ENCODE measurements at places on chromosomes 12 and 14. TPM values are rescaled to one million over a fixed set of nuclear protein-coding genes. Genes with fewer than 3 reads are reported as not detected.

DNA sequence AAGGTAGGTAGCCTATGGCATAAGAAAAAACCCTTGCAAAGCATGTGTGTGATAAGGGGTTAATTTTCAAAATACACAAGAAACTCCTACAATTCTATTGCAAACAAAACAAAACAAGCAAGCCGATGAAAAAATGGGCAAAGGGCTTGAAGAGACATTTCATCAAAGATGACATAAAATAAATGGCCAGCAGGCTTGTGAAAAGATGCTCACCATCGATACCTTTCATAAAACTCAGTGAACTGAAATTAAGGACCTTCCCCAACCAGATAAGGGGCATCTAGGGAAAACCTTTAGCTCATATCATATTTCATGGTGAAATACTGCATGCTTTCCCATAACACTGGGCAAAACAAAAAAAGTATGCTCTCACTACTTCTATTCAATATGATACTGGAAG lies 131.2 kb downstream of the PPM1H start:
- DNase-seq: no peak

PRH2 gene
- not detected for total RNA-seq

DNA sequence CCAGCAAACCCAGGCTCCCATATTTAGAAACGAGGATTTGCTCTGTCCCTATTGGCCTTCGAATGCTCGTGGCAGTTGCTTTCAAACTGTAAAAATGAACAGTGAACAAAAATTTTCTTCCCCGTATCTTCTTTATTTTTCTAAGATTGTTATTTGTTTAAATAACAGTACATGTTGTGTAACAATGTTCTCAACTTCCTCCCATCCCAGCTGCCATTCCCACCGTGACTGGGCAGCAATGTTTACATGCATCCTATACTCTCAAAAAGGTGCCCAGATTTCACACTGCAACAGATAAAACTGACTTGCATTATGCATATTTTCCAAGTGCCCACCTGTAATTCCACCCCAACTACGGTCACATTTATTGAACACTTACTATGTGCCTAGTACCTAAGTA lies 12.8 kb downstream of the VCPKMT start:
- DNase-seq: no peak

GLIPR1L1 gene
- total RNA-seq: not detected

- DNase-seq: no peak
These were observed 187.0 kb downstream of the NUAK1 start for GRCh38 chr12:105951732-105952131.

- peak; percentile 27 for DNase-seq
These were observed 490 bp downstream of the RILPL1 start for GRCh38 chr12:123532808-123533649.

GRCh38 chr14:89167705-89168104 lies 249.3 kb downstream of the FOXN3 start:
- DNase-seq: no peak

DNA sequence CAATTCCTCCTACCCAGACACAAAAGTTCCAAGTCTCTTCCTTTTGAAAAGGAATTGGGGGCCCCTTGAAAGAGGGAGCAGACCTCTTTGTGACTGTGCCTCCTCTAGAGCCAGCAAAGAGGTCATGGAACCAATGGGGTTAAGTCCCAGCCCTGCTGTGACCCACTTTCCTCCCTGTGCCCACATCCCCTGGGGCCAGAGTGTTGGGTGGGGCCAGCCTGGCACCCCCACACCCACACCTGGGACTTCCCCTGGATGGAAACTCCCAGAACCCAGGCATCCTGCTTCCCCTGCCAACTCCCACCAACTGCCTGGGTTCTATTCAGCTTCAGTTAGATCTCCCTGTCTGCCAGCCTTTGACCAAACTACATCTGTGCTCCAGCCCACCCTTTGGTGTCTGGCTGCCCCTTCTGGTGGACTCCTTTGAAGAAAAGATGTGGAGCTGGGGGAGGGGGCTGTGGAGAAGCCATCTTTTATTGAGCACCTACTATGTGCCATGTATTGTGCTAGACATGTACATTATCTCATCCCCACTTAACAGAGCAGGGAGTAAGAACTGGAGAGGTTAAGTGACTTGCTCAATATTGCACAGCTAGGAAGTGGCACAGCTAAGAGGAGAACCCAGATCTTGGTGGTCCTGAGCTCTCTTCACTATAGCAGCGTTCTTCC lies 4.6 kb upstream of the RARG start:
- DNase-seq: no peak

LBHD2 gene
- 0.72 TPM for total RNA-seq

GRCh38 chr12:64864319-64864718 lies 39.9 kb downstream of the TBC1D30 start:
- DNase-seq: no peak

DNA sequence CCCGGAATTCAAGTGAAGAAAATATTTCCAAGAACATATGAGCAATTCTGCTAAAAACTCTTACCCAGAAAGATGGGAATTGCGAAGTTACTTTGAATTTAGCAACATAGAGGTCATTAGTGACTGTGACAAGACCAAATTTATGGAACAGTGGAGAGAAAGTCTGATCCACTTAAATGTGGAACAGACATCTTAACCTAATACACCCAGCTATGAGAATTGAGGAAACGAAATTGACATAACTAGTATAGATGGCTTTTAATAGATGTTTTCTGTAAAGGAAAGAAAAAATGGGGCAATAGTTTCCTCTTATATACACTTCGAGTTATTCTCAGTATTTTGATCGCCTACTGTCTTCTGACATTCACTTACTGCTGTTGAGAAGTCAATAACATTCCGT lies 4.6 kb downstream of the OVCH1 start:
- DNase-seq: no peak

DNA sequence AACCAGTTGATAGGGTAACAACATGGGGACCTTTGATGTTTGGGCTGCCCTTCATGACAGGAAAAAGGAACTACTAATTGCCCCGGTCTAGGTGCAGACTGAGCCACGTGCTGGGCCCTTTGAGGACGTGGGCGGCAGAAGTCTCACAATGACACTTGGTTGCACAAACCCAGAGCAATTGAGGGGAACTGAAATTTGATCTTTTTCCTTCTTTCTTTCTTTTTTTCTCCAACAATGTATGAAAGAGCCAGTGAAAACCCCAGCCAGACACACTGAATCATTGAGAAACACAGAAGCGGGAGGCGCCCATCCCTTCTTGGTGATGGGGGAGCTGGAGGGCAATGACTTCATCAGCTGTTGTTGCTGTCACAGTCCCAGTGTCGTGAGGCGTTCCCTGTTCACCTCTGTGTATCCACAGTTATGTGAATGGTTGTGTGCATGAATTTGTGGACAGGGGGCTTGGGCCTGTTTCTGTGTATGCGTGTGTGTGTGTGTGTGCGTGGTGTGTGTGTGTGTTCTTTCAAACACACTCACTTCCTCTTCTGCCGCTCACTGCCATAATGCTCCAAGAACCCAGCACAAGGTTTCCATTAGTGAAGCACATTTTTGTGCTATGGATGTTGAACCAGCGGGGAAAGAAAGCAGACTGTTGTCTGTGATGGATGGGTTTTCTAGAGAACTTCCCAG lies 137.5 kb upstream of the CCND2 start:
- no peak for DNase-seq

- peak; percentile 2 for DNase-seq
These were observed 49.2 kb downstream of the TESPA1 start for GRCh38 chr12:54935235-54935951.

Measured in HepG2 (cell line).